IPS-NIHi11 (cell line): ENCODE measurements at places on chromosomes 1 and 21.

- DNase-seq, result no peak
These were observed 8.6 kb downstream of the S100A9 start for GRCh38 chr1:153366261-153366660.

- DNase-seq, result peak; percentile 90
These were observed 34.0 kb downstream of the SLC45A1 start for GRCh38 chr1:8351693-8352470.

DNA sequence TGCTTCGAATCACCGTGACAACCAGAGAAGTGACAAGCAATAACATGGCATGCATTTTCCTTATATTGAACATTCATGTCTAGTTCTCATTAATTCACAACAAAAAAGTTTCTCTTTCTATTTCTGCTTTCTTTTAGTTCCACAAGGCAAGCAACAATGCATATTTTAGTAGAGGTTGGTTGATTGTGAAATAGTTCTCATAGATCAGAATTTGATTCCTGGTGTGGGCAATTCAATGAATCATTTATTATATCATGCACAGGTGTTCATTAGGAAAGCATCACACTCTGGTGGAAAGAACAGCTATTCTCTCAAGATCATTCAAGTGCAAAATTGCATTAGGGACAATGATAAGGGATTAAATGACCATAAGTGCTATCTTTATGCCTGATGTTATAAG, 980.9 kb downstream of the BRINP3 start:
- no peak for DNase-seq

DNA sequence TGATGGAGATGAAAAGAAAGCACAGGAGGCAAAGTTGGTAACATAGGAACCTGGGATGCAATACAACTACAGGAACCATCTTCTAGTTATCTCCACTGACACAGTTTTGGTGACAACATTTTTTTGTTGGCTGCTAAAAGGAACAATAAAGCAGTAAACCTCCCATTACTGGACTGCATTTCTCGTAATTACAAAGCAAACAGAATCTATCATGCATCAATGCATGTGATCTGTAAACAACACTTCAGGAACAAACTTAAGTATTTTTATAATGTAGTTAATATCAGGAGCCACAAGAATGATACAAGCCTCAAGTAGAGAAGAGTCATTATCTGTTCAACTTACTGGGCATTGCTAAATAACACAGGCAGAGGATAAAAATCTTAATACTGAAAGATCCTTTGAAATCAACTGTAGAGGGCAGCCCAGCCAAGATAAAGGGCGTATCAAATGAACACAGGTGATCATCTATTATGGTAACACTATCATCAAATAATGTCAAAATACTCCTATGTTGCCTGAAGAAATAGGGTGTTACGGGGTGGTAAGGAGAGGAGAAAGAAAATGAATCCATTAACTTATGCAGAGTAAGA, 193.3 kb downstream of the EIF4G3 start:
- no peak for DNase-seq

- no peak for DNase-seq
These were observed 63.6 kb downstream of the KAZN start for GRCh38 chr1:14662116-14662515.

DNA sequence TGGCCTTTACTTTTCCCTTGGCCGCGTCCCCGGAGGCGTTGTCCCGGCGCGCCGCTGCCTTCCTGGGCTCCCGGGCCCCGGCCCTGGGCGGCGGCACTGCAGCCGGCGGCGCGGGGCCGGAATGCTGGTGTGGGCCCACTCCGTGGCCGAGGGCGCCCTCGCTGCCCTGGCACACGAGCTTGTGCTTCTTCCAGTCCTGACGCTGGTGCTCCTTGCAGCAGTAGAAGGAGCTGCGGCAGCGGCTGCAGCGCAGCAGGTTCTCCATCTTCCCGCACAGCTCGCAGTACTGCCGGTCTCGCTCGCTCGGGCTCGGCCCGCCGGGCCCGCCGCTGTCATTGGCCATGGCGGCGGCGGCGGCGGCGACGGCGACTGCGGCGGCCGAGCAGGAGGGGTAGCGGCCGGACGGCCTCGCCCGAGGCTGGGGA, 529 bp downstream of the EGLN1 start:
- peak; percentile 45 for DNase-seq

DNA sequence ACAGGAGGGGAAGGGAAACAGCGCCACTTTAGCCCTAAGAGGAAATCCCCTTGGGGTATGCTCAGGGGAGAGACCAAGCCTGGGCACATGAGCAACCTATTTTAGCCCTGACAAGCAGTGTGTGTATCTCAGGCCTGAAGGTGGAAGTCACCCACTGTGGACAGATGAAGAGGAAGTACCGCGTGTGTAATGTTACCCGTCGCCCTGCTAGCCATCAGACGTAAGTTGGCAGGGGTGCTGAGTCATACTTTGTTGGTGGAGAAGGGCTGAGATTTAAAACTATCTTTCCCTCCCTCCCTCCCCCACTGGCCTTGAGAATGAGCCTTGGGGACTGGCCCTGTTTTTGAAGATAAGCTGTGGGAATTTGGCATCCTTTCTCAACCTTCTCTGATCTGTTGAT, 11.2 kb downstream of the AGO1 start:
- DNase-seq, result no peak

DNA sequence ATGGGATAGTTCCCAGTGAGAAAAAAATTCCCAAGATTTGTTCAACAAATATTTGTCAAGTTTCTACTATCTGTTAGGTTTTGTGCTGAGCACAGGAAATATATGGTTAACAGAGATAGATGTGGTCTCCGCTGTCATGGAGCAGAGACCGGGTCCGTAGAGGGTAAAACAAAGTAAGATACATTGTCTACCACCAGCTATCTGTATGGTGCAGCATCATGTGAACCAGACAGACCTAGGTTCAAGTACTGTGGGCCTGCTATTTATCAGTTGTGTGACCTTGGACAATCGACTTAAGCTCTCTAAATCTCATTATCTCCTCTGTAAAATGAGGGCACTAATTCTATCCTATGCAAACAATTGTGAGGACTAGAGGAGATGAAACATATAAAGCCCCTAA, 109.8 kb downstream of the DUSP10 start:
- DNase-seq, result no peak

DNA sequence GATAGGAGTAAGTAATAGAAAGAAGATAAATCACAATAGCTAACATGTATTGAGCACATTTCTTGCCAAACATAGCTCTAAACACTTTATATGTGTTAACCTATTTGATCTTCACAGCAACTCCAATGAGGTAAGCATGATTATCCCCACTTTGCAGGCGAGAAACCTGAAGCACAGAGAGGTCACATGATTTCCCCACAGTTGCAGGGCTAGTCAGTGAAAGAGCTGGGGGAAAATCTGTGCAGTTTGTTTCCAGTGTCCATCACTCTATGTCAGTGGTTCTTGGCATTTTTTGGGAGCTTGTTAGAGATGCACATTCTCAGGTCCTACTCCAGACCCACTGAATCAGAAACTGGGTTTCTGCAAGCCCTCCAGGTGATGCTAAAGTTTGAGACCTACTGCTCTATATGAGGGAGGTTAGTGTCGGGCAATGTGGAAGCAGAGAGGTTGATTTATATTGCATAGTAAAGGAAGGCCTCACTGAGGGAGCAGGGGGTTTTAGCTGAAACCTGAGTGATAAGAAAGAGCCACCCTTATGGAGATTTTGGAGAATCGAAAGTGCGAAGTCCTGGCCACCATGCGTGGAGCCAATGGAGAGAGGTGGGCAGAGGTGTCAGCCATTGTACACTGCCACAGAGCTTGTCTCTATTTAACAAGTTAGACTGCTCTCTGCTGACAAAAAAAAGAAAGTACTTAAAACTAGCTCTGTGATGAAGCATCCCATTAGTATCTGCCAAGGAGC, 20.9 kb downstream of the MCOLN3 start:
- no peak for DNase-seq

GRCh38 chr1:12049616-12050015, 13.5 kb upstream of the TNFRSF8 start:
- DNase-seq, result no peak
